Renal cortex interstitium (tissue), 15 donors: ENCODE measurements at places on chromosomes 7 and 10.

DNA sequence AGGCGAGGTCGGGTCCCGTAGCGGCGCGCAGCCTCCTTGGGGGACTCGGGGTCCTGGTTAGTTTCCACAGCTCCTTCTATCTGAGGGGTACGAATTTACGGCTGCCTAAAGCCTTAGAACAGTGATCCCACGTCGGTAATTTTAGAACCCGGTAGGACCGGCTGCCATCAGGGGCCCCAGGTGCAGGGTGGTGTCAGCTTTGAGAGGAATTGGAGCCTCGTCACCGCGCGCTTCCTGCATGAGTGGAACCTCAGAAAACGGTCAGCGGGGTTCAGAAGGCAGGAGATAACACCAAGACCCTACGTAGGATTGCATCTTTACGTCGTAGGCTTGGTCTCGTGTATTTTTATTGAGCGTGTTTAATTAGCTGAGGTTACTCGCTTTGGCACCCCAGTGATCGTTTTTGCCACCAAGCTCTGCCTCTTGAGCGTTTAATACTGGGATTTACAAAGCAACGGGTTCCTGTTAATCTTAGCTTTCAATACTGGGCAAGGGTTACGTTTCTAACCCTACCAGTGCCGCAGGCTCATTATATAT lies 443 bp downstream of the RNF32 start:
- no peak for DNase-seq

- no peak for DNase-seq
These were observed 3.7 kb downstream of the SND1 start for GRCh38 chr7:127655720-127656119.

DNA sequence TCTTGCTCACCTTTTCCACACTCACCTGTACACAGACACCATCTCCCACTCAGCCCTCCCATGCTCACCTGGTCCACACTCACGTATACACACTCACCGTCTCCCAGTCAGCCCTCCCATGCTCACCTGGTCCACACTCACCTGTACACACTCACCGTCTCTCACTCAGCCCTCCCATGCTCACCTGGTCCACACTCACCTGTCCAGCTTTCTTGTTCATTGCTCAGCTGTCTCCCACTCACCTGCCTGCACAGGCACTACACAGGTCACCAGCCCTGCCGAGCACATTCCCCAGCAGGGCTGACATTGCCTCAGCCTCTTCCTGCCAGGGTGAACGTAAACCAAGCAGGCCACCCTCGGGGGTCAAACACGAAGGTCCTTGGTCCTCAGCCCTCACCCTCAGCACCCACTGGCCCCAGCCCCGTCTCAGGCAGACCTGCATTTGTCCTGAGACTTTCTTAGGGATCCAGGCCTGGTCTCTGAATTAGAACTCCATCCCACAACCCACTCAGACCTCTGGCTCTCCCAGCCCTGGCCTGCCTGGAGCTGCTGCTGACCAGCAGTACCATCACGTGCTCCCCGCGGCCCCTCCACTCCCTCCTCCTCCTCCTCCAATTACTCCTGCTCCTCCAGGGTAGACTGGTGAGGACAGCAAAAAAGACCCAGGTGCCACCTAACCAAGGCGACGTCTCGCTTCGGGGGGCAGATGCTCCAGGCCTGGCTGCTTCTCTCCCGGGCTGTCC lies 12.8 kb upstream of the DNAAF5 start:
- no peak for DNase-seq

- no peak for DNase-seq
These were observed 63.8 kb downstream of the IMMP2L start for GRCh38 chr7:111498391-111499007.

DNA sequence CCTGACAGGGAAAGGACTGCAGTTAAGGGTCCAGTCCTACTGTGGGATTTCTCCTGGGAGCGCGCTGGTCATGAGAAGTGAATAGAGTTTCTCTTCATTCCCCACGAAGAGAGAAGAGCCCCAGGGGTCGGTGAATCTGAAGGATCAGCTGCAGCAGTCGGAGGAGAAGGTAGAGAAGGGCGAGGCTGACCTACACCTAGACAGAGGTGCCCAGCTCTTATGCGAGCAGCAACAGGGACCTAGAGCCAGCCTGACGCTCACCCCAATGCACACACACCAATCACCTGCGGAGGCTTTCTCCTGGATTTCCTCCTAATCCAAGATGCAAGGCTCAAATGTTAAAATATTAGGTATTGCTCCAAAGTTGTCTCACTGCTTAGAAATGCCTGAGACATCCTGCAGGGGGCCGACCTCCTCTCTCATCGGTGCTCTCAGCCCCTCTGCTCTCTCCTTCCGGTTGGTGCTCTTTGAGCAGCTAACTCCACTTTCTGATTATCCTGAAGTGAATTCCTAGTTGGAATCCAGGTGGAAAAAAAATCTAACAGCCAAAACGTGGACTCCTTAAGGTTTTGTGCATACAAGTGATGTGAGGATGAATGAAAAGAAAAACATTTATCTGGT lies 176.4 kb downstream of the AHR start:
- no peak for DNase-seq

DNA sequence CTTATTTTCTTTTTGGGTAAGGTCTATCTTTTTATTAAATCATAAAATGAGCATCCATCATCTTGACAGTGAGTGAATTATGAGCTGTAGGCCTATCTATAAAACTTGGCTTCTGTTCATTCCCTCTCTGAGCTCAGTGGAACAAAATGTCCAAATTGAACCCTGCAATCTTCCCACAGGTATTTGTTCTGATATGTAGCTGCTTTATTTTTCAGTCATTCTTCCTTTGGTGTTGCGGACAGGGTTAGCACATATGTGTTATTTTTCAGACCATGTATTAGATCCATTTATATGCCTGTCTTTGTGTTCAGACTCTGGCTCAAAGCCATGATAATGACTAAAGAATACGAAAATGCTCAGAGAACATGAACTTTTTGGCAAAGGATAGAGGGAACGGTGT lies 201.6 kb upstream of the KIAA1217 start:
- DNase-seq: no peak

DNA sequence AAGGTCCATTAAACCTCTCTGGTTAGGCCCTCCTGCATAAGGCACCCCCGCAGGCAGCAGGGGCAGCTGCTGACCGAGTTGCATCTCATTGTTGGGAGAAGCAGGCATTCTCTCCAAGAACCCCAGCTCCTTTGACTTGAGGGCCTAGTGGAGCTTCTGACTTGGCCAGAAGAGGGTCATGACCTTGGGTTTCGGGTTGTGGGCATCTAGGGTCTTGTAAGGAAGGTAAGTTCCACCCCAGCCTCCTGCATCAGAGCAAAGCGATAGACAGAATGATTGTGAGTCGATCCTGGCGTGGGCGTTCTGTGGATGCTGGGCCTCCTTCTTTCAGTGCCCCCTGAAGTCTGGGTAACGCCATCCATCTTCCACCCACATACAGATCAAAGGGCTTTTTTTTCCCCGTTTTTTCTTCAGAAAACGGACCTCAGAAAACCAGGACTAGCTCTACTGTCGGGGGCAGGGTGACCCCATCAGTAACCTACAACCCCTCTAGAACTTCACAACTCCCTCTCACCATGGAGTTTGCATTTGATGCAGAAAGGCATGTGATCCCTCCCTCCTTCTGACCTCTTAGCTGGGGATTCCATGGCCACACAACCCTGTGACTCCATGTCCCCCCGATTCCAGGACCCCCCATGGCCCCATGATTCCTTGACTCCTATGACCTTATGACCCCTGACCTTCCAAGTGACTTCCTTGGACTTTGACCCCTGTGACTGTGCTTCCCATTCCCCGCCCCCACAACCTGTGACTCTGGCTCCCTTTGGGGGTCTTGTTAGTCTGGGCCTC lies 3.0 kb downstream of the SEMA4G start:
- DNase-seq: no peak

DNA sequence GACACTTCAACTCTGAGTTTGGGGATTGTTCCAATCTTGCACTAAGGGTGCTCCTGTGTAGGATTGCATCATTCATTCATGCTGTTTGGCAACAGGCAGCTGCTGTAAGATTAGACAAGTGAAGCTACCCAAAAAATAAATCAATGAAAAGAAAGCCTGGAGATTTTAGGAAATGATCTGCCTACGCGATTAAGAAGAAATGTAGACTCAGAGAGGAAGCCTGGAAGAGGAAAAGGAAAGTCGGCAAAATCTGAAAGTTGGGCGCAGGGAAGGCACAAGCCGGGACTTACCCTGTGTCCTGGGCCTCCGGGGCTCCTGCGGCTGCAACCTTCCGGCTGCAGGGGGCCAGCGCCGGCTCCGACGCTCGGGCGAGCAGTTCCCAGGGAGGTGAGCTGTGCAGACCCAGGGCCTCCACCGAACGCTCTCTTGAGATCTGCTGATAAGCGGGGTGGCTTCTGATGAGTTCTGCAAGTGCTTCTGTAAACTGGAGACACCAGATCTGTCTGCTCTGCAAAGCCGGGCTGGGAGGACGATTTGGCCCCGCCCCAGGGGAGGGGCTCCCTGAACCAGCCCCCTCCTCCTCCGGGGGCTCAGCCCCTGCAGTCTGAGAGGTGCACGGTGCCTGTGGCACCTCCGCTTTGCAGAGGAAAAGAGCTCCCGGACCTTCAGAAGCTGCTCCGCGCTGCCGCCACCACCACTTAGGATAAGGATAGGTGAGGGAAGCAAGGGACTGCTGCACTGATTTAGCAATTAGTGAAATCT lies 17.4 kb downstream of the PSPH start:
- peak; percentile 61 for DNase-seq

DNA sequence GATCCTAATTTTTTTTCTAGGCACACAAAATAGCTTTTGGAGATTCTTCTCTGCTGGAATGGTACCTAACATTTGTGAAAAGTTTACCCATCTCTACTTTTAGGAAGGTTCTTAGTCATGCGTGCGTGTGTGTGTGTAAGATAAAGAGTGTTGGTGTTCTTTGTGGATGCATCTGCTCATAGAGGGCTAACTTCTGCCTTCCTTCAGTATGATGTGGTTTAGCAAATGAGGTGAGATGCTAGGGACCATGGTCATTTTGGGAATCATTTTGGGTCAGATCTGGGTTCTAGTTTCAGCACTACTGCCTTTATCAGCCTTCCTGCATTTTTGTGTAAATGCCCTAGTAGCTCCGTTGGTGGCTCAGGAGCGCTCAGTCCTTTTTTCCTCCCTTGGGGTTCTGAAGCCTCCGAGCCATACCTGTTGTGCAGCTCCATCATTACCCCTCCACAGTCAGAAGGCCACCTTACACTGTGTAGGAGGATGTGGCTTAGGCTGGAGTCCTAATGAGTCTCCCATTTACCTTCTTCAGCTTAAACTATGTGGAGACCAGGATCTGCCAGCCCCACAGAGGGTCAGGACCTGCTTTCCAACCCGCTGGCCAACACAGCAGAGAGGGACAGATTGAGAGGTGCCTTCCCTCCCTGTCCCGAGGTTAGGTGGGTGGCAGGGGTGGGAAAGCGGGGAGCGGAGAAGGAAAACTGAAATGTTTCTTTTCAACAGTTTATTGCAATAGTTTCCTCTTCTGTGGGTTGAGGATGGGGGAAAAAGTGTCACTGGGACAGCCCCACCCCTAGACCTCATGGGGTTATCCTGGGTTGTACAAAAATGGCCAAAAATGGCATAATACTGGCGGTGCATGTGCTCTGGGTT lies 31.2 kb downstream of the TSPAN14 start:
- no peak for DNase-seq

- DNase-seq: no peak
These were observed 14.3 kb downstream of the PRF1 start for GRCh38 chr10:70588255-70588654.

- no peak for DNase-seq
These were observed 11.8 kb upstream of the PCGF5 start for GRCh38 chr10:91208642-91209041.

DNA sequence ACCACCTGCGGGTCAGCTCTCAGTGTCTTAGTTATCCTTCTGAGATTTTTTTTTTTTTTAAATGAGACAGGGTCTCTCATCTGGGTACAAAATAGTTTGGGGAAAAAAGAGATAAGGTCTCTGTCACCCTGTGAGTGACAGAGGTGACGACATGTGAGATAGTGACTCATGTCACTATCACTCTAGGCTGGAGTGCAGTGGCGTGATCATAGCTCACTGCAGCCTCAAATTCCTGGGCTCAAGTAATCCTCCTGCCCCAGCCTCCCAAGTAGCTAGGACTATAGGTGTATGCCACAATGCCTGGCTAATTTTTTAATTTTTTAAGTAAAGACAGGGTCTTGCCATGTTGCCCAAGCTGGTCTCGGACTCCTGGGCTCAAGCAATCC lies 10.4 kb downstream of the BLVRA start:
- no peak for DNase-seq

GRCh38 chr7:143239813-143240212 lies 18.0 kb downstream of the TAS2R40 start:
- no peak for DNase-seq

DNA sequence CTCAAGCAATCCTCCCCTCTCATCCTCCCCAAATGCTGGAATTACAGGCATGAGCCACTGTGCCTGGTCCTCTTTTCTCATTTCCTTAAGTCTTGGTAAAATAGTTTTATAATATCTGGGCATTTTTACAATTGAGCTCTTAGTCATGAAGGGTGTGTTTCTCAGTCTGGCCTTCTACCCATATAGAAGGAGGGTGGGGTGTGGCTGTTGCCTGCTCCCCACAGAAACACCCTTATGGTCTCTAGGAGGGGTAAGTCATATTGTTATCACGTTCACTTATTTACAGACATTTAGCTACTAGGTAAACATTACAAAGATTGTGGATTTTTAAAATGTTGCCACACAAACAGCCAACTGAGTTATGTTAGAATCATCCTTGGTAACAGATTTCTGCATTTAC lies 6.7 kb upstream of the OTUD1 start:
- DNase-seq: no peak

DNA sequence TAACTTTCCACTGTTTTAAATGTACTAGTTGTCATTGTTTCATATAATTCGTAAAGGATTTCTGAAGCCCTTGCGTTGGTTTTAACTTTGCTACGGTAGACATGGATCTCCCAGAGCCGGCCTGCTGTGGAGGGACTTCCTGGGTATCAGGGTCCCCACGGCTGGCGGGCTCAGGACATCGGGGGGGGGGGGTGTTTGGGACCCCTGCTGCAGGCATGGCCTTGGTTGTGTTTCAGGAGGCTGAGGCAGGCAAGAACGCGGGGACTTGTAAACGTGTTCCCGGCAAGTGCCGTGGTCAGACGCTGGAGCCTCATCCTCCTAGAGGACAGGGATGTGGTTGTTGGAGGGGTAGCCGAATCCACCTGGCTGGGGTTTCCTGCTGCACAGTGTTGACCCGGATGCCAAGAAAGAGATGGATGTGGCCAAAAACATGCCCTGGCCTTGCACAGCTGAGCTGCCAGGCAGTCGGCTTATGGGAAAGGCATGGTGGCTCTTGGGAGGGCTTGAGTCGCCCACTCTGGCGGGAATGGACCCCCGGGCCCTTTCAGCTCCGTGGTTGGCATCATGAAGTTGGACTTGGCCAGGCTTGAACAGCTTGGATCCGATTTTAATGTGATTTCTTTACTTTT lies 21.4 kb upstream of the CHST12 start:
- no peak for DNase-seq

DNA sequence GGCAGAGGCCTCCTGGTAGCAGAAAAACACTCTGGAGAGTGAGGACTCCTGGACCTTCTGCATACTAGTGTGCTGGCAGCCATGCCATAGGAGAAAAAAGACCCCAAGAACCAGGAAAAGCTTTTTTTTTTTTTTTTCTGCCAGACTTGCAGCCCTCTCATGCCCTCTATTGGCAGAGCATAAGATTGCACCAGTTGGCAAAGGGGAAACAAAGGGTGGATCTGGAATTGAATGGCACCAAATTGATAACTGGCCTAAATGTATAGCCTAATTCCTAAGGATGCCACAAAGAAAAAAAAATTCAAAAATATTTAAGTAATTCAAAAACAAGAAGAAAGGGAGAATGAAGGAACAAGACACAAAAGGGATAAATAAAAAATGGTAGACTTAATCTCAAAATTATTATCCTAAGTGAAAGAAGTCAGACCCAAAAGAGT lies 112.5 kb upstream of the GHITM start:
- DNase-seq: no peak

- DNase-seq: peak; percentile 60
These were observed 137.9 kb upstream of the MKI67 start for GRCh38 chr10:128263891-128264688.
